Hematopoietic multipotent progenitor cell treated with erythropoietin and hydrocortisone succinate and interleukin-3 and kit ligand, for 17 days (in vitro differentiated cells): ENCODE measurements at places on chromosomes 13 and 19.

- no peak for DNase-seq
These were observed 234.9 kb downstream of the LMO7 start for GRCh38 chr13:75871059-75871458.

- DNase-seq: no peak
These were observed 13.3 kb downstream of the ZNF699 start for GRCh38 chr19:9296336-9296735.

GRCh38 chr19:56301886-56302620 is 12.6 kb downstream of the ZSCAN5A start:
- no peak for DNase-seq

- DNase-seq: no peak
These were observed 3.7 kb upstream of the SMIM17 start for GRCh38 chr19:56639217-56639616.

DNA sequence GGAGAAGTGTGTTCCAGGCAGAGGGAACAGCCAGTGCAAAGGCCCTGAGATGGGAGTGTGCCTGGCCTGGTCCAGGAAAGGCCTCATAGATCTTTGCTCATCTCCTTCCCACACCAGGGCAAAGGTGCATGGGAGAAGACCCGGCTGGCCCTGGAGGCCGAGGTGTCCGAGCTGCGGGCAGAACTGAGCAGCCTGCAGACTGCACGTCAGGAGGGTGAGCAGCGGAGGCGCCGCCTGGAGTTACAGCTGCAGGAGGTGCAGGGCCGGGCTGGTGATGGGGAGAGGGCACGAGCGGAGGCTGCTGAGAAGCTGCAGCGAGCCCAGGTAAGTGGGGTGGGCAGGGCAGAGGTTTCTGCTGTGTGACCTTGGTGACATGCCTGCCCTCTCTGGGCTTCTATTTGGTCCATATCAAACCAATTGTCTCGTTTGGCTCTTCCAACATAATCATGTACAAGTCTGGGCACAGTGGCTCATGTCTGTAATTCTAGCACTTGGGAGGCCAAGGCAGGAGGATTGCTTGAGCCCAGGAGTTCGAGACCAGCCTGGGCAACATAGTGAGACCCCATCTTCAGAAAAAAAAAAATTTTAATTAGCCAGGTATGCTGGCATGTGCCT is 51.1 kb downstream of the KCNC3 start:
- DNase-seq: no peak

DNA sequence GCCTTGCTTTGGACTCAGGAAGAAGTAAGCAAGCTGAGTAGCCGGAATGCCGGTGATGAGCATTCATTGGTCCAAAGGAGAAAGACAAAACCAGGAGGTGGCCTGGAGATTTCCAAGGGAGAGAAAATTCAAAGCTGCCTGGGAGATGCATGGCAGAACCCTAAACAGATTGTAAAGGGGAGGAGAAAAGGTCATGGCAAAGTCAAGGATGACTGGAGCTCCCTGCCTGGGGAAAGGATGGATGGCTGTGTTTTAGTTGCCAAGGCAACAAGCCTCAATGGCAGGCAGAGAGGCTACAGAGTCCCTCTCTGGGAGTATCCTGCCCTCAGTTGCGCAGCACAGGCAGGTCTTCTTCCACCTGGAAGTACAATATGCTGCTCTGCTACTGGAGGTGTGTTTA is 134.0 kb downstream of the ENOX1 start:
- DNase-seq: no peak

DNA sequence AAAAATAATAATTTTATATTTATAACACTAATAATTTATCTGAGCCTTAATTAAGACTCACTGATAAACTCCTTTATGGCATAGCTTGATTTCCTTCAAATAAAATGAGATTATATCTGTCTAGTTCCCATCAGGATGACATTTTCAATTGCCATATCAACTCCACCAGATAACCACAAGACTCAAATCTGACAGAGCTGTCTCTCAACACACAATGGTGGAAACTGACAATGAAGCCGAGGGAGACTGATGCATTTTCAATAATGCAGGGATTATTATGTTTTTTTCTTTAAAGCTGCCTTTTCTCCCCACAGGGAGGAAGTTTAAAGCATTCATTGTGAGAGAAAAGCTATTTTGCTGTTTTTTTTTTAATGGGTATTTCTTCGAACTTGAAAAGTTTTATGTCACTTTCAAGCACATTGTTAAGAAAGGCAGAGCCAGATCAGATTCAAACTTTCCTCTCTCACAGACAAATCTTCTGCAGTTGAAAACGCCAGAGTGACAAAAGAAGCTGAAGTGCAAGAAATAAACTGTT is 1326.9 kb upstream of the MIR17HG start:
- no peak for DNase-seq

- DNase-seq: no peak
These were observed 22.0 kb downstream of the SIN3B start for GRCh38 chr19:16851031-16851712.
